ENCODE measurements at places on chromosomes 11 and 22. TPM values are rescaled to one million over a fixed set of nuclear protein-coding genes. Genes with fewer than 3 reads are reported as not detected.

DDI1 gene
- total RNA-seq: not detected

- DNase-seq: peak; percentile 7
Observed at GRCh38 chr11:64619811-64620380, 28.9 kb downstream of the SLC22A12 start.

GRCh38 chr11:15189641-15190365 is 75.1 kb downstream of the INSC start:
- DNase-seq: no peak

GRCh38 chr11:63375434-63375833 is 5.8 kb downstream of the SLC22A9 start:
- DNase-seq: no peak

- DNase-seq: peak; percentile 72
Observed at GRCh38 chr11:64971421-64972233, at the start of gene MAJIN. TSS of gene MAJIN (minus strand) at chr11:64972108. CDS start at chr11:64959405, 12,703 bp downstream.

DNA sequence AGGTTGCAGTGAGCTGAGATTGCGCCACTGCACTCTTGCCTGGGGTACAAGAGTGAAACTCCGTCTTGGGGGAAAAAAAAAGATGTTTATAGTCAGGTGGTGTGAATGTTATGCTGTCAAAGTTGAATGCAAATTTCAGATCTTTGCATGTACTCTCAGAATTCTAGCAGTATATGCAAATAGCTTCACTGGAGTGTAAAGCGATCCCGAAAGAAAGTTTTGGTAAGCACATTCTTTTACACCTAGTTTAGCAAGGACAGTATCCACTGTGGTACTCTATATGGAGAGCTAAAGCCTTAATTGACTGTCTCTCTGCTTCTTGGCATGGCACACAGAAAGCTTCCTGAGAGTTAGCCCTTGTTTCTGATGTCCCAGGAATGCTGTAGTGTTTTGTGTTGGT is 4.0 kb downstream of the JAM3 start:
- no peak for DNase-seq

DNA sequence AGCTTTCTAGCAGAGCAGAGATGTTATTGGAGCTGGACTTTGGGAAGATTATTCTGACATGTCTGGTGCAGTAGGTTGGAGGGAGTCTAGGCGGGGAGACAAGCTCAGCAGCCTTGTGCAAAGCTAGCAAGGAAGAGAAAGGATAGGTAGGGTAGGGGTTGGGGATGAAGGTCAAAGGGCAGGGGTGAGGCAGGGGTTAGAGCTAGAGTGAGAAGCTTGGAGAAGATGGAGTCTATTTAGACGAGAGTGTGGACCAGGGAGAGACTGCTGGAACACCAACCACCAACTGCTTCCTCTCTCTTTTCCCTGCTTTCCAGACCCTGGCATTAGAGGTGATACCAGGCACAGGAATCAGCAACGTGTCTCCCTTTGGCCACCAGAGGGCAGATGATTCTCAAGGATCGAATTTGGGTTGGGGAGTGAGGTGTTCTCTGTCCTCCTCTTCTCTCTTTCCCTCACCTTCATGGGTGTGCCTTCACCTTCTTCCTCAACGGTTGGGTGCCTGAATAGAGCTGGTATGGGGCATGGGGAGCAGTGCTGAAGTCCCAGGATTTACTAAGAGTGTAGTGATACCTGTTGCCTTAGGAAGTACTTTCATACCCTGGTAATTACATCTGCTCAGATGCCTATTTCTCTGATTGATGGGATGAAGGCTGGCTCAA is 1.8 kb upstream of the MARK2 start:
- DNase-seq: peak; percentile 73

DNA sequence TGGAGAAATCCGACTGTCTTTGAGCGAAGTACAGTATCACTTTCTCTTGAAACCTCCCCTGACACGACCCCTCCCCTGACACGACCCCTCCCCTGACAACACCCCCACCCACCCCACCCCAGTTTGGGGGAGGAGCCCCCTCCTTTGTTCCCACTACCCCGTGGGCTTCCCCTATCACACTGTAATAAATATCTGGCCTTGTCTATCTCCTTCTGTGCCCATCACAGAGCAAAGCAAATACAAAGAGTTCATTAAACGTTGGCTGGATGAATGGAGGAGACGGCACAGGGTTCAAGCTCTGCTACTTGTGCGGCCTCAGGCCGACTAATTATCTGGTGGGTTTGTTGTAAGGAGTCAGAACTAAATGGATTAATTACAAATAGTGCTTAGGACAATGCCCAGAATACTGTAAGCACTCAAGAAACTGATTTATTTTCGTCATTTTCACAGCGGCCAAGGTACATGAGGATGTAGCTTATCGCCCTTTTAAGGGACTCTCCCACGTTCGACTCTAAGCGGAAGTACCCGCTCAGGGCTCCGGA is 628 bp upstream of the GGA1 start:
- no peak for DNase-seq

- DNase-seq: no peak
Observed at GRCh38 chr11:90321018-90321417, 98.2 kb upstream of the CHORDC1 start.

GRCh38 chr11:66467034-66467659 is 442 bp downstream of the PELI3 start:
- DNase-seq: peak; percentile 38

GRCh38 chr11:99327066-99327465 is 306.3 kb downstream of the CNTN5 start:
- no peak for DNase-seq

GRCh38 chr11:12409621-12410005 is 32.2 kb downstream of the PARVA start:
- no peak for DNase-seq

DNA sequence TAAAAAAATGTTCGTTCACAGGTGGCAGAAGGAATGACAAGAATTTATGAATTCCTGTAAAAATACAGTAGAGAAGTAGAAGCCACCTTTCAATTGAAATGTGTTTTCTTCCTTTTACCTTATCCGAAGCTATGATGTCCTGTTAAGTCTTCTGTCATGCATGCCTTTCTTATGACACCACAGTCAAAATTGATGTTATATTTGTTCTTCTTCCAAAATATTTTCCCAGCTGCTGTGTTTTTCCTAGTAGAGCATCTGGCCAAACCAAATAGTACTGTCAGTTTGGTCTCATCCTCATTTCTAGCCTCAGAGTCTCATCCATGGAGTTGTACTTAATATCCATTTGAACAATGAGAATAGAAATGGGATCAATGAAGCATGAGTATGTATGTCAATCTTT is 206.1 kb downstream of the PGR start:
- peak; percentile 50 for DNase-seq

DNA sequence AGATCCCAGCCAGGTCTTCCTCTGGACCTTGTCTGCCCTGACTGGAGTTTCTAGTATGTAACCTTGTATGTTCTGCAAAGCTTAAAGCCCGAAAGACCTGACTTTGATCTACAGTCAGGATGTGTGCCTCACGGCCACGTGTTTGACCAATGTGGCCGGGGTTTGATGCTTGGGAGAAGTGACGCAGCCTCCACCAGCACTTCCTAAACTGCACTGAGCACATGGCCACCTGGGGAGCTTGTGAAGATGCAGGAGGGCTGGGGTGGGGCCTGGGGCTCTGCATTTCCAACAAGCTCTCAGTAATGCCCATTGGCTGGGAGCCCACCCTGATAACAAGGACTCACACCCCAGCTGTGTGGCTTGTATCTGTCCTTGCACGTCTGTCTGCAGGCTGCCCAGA is 53.2 kb downstream of the NAT10 start:
- no peak for DNase-seq

CADM1 gene
- 63.0 TPM for total RNA-seq

- no peak for DNase-seq
Observed at GRCh38 chr11:103961010-103961409, 75.4 kb upstream of the DDI1 start.

- DNase-seq: no peak
Observed at GRCh38 chr11:105367129-105367528, 227.6 kb upstream of the CARD18 start.

GRCh38 chr11:13280092-13280722 is 2.6 kb downstream of the BMAL1 start:
- no peak for DNase-seq

DNA sequence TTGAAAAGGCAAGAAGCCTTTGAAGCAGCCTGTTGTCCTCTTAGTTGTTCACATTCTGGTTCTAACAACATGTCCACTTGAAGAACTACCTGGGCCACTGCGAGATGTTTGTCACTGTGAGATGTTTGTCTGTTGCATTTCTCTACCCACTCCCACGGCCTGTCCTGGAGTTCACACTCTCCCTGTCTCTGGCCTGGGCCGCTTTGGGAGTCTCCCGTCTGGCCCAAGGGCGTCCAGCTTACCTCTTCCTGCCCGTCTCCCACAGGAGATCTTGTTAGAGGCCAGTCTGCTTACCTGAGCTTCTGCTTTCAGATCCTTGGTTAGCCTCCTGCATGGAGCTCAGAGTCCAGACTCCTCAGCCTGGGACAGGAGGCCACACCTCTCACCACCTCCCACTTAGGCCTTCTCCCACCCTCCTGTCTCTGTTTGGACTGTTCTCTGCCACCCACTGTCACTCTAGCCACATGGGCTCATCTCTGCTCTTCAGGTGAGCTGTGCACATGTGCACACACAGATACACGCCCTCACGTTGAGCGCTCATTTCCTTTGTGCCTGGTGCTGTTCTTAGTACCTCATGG is 66.0 kb downstream of the TBC1D22A start:
- DNase-seq: no peak

DNA sequence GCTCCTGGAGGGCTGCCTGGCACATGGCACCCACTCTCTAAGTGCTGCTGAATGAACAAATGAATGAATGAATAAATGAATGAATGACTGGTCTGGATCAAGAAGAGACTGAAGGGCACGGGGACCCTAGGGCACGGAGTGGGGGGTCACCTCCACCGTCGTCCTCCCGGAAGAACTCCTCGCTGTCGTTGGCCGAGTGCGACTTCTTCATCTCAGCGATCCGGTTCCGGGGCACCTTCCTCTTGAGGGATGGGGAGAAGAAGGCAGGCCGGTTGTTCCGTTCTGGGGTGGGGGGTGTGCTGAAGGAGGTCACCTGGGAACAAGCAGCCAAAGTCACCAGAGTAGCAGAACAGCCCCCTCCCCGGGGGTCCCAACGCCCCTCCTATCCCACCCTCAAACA is 36.0 kb downstream of the NUP50 start:
- DNase-seq: no peak

- no peak for DNase-seq
Observed at GRCh38 chr11:131219646-131220045, 150.8 kb upstream of the NTM start.

- no peak for DNase-seq
Observed at GRCh38 chr11:39990421-39990831, 1469.0 kb downstream of the LRRC4C start.
